ENCODE measurements at places on chromosomes 5 and 9.

- no peak for DNase-seq
- no peaks in the 10 kb centered on the region for H3K27me3 ChIP-seq
- no peak overlapping the region for H3K27ac ChIP-seq
- H3K4me1 ChIP-seq: peaks cover 17% of the 10 kb centered on the region
- H3K4me3 ChIP-seq: no peak overlapping the region
Observed at GRCh38 chr9:134178394-134178767, 14.0 kb upstream of the RNU6ATAC start.

DNA sequence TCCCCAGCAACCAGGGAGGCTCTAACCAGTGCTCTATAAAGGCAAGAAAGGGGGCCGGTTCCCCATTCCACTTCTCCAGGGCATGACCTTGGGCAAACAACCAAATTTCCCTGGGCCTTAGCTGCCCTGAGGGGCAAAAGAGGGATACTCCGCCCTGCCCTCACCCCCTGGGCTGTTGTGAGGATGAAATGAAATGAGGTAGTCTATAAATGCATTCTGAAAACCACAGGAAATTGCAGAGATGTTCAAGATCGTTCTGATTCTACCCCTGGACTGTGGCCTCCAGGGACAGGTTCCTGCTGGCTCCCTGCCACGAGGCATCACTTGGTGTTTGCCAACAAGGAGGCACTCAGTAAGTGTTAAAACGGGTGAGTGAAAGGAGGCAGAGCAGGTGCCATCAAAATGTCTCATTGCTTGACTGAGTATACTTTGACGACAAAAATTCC lies 5.7 kb downstream of the RAPGEF1 start:
- DNase-seq: peak; percentile 72
- H3K27me3 ChIP-seq: no peaks in the 10 kb centered on the region
- peak overlapping the region; percentile 84 for H3K27ac ChIP-seq
- H3K4me1 ChIP-seq: peaks cover 96% of the 10 kb centered on the region
- peak overlapping the region; percentile 20 for H3K4me3 ChIP-seq
- no peaks in the 10 kb centered on the region for H3K36me3 ChIP-seq

DNA sequence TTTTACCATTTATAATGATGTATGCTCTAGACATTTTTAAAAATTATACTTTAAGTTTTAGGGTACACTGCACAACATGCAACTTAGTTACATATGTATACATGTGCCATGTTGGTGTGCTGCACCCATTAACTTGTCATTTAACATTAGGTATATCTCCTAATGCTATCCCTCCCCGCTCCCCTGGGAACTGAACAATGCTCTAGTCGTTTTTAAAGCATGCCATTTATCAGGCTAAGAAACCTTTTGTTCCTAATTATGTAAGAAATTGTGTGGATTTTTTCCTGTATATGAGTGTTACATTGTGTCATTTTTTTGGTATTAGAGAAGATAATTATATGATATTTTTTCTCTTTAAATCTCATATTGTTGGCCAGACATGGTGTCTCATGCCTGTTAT lies 72.8 kb upstream of the SGCD start:
- no peak overlapping the region for H3K4me3 ChIP-seq
- no peaks in the 10 kb centered on the region for H3K4me1 ChIP-seq

GRCh38 chr9:122366074-122366660 lies 4.7 kb upstream of the PTGS1 start:
- no peaks in the 10 kb centered on the region for H3K36me3 ChIP-seq
- no peak for DNase-seq
- H3K27ac ChIP-seq: no peak overlapping the region
- peaks cover 7% of the 10 kb centered on the region for H3K4me1 ChIP-seq
- no peak overlapping the region for H3K4me3 ChIP-seq

- no peak for DNase-seq
- no peaks in the 10 kb centered on the region for H3K27me3 ChIP-seq
- H3K27ac ChIP-seq: no peak overlapping the region
Observed at GRCh38 chr5:116229131-116229689, 144.4 kb downstream of the COMMD10 start.

- no peak overlapping the region for H3K4me3 ChIP-seq
- no peak overlapping the region for H3K27ac ChIP-seq
- no peaks in the 10 kb centered on the region for H3K27me3 ChIP-seq
- H3K4me1 ChIP-seq: no peaks in the 10 kb centered on the region
- no peak for DNase-seq
Observed at GRCh38 chr9:123528501-123528900, 172.5 kb downstream of the CRB2 start.

GRCh38 chr5:73781107-73781768 lies 155.2 kb downstream of the ARHGEF28 start:
- no peak for DNase-seq
- no peak overlapping the region for H3K4me3 ChIP-seq
- no peaks in the 10 kb centered on the region for H3K36me3 ChIP-seq
- H3K27me3 ChIP-seq: no peaks in the 10 kb centered on the region
- H3K27ac ChIP-seq: no peak overlapping the region
- no peaks in the 10 kb centered on the region for H3K4me1 ChIP-seq

- no peaks in the 10 kb centered on the region for H3K27me3 ChIP-seq
- no peaks in the 10 kb centered on the region for H3K4me1 ChIP-seq
- DNase-seq: no peak
- H3K27ac ChIP-seq: no peak overlapping the region
Observed at GRCh38 chr9:132725306-132725705, 55.0 kb downstream of the GTF3C4 start.

- no peaks in the 10 kb centered on the region for H3K4me1 ChIP-seq
- H3K27ac ChIP-seq: no peak overlapping the region
- no peak overlapping the region for H3K4me3 ChIP-seq
- no peaks in the 10 kb centered on the region for H3K27me3 ChIP-seq
Observed at GRCh38 chr5:157800137-157800536, 56.6 kb downstream of the LSM11 start.

GRCh38 chr9:69397384-69398214 lies 72.6 kb downstream of the ENTREP1 start:
- no peaks in the 10 kb centered on the region for H3K36me3 ChIP-seq
- no peak for DNase-seq
- H3K4me1 ChIP-seq: no peaks in the 10 kb centered on the region

- no peaks in the 10 kb centered on the region for H3K27me3 ChIP-seq
- no peaks in the 10 kb centered on the region for H3K4me1 ChIP-seq
- no peak for DNase-seq
Observed at GRCh38 chr9:89880161-89880560, 275.3 kb downstream of the GADD45G start.

GRCh38 chr5:67377631-67378030 lies 181.0 kb upstream of the CD180 start:
- H3K4me3 ChIP-seq: no peak overlapping the region
- no peaks in the 10 kb centered on the region for H3K27me3 ChIP-seq
- no peaks in the 10 kb centered on the region for H3K36me3 ChIP-seq
- no peak overlapping the region for H3K27ac ChIP-seq
- H3K4me1 ChIP-seq: no peaks in the 10 kb centered on the region
- no peak for DNase-seq

DNA sequence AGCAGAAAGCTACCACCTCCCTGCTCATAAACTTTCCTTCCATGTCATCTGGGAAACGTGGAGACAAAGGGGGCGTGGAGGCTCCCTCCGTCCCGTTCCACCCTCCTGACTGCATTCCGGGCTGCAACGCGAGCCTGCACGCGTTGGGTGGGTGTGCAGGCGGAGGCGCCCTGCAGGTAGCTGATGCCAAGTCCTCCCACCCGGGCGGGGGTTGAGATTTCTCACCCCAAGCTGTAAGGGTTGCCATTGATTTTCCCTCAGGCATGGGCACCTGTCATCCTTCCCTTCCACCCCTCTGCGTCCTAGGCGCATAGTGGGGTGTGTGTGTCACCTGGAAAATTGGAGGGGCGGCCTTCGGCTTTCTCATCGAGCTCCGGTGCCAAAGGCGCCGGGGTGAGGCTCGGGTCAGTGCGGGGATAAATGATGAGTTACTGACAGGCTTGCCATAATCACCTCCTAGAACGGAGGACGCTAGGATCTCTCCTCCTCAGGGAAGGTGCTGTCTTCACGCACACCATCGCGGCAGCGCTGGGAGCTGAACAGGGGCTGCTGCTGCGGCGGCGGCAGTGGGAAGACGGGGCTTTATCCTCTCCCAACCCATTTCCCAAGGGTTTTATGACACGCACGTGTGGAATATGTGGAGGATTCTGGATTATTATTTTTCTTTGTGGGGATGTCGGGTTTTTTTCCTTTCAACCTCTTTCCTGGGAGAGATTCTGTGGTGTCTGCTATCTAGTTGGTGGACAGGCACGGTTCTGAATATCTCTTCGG lies 973 bp downstream of the PLPPR1 start:
- no peak overlapping the region for H3K27ac ChIP-seq
- H3K36me3 ChIP-seq: no peaks in the 10 kb centered on the region
- no peaks in the 10 kb centered on the region for H3K4me1 ChIP-seq
- no peak overlapping the region for H3K4me3 ChIP-seq
- DNase-seq: no peak
- H3K27me3 ChIP-seq: no peaks in the 10 kb centered on the region

DNA sequence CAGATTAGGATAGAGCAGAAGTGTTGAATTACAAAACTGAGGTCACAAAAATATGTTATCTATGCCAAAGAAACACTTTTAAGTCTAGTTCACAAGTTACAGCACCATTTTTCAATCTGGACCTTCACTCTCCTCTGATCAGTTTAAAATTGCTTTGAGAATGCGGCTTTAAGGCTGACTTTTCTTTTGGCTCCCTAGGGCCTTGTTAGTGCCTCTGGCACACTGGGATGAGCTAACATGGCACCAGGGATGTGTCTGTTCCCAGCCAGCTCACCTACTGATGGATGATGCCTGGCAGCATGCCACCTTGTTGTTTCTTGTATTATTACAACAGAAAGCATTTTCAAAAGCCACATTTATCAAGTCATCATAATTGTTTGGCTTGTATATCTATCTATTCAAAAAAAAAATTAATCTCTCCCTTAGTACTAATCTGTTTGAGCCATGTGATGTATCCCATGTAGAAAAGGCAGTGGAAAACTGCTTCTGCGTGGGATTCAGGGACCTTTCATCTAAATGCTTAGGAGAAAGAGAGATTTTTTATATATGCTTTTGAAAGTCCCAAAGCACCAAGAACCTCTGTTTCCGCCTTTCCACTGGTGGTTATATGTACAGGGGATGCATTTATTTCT lies 46.6 kb downstream of the ADAMTSL1 start:
- no peak overlapping the region for H3K4me3 ChIP-seq
- no peak overlapping the region for H3K27ac ChIP-seq
- H3K36me3 ChIP-seq: no peaks in the 10 kb centered on the region

GRCh38 chr9:3045153-3045552 lies 201.3 kb upstream of the PUM3 start:
- no peak for DNase-seq
- H3K4me3 ChIP-seq: no peak overlapping the region
- H3K36me3 ChIP-seq: no peaks in the 10 kb centered on the region
- no peaks in the 10 kb centered on the region for H3K4me1 ChIP-seq
- no peak overlapping the region for H3K27ac ChIP-seq

DNA sequence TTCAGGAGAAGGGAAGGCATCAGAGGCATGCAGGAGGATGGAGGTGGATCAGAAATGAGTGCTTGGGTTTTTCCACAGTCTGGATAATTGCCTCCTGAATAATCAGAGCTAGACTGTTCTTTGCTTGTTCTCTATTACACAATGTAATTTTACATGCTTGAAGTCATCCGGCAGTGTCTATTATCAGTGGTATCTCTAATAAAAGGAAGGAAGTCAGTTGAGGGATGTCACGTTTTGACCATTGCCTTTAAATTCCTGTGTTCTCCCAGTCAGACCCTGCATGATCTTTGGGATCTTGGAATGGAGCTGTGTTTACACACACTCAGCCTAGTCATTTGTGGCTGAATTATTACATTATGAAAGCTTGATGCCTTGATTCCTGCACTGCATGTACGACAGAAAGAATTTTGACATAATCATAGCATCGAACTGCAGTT lies 91.0 kb downstream of the PDE8B start:
- H3K27me3 ChIP-seq: no peaks in the 10 kb centered on the region
- DNase-seq: no peak
- no peak overlapping the region for H3K4me3 ChIP-seq
- H3K36me3 ChIP-seq: no peaks in the 10 kb centered on the region
- H3K27ac ChIP-seq: no peak overlapping the region

Data from CD4-positive, alpha-beta memory T cell (primary cell).